ENCODE measurements at places on chromosomes 13 and 19.
A peak's percentile ranks its signal among the peaks of the same experiment; 100 is the strongest.

- H3K27ac ChIP-seq, result peak overlapping the region; percentile 55
- H3K4me1 ChIP-seq, result peaks cover 8% of the 10 kb centered on the region
Observed at GRCh38 chr19:14004619-14005348, 1.3 kb downstream of the RFX1 start.

- H3K27me3 ChIP-seq, result no peaks in the 10 kb centered on the region
- peak; percentile 45 for DNase-seq
- no peak overlapping the region for H3K4me3 ChIP-seq
Observed at GRCh38 chr19:29260477-29261317, 47.7 kb upstream of the UQCRFS1 start.

DNA sequence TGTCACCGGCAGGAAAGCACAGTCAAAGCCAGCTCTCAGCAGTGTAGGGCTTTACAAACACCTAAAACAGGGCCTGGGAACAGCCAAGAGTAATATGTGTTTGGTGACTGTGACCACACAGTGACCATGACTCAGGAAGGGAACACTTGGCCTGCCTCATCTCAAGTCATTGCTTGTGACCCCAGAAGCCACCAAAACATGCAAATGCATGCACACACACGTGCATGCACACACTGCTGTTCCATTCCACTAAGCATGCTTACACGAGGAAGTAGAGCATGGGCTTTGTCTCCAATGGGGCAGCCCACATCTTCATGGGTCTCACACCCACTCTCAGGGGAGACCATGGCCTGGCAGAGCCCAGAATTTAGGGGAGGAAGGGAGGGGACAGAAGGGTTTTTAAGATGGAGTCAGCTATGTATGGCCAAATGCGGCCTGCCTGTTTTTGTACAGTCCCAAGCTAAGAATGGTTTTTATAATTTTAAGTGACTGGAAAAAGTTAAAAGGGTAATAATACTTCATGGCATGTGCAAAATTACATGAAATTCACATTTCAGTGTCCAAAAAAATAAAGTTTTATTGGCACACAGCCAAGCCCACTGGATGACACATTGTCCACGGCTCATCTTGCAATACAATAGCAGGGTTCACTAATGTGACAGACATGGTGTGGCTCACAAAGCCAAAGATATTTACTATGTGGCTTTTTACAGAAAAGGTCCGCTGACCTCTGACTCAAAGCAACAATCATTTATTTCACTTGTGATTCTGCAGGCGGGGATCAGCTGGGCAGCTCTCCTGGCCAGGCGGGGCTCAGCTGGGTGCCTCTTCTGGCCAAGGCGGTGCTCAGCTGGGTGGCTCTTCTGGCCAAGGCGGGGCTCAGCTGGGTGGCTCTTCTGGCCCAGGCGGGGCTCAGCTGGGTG, 17.3 kb downstream of the ZFR2 start:
- H3K36me3 ChIP-seq, result no peaks in the 10 kb centered on the region
- no peak for DNase-seq
- no peaks in the 10 kb centered on the region for H3K4me1 ChIP-seq
- peaks cover 96% of the 10 kb centered on the region for H3K27me3 ChIP-seq
- no peak overlapping the region for H3K4me3 ChIP-seq

DNA sequence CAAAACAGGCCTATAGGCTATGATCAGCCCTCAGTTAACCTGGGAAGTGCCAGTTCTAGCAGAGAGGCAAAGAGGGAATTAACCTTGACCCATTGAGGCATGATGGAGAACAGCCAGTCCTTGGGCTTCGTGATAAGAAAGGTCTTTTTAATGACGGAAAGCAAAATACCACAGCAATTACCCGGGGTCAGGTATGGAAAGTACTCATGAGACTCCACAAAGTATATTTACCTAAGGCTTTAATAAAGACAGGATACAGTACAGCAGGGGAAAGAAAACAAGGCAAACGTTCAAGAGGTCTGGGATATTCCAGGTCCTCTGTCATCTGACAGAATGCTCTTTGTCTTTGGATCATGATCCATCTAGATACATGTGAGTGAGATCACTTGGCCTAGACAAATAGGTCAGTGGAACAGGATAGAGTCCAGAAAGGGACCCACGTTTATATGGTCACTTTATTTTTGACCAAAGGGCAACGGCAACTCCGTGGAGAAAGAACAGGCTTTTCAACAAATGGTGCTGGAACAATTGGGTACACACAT, 52.2 kb downstream of the WDFY2 start:
- no peaks in the 10 kb centered on the region for H3K36me3 ChIP-seq
- no peaks in the 10 kb centered on the region for H3K27me3 ChIP-seq
- H3K4me1 ChIP-seq, result no peaks in the 10 kb centered on the region
- H3K4me3 ChIP-seq, result no peak overlapping the region
- no peak for DNase-seq

DNA sequence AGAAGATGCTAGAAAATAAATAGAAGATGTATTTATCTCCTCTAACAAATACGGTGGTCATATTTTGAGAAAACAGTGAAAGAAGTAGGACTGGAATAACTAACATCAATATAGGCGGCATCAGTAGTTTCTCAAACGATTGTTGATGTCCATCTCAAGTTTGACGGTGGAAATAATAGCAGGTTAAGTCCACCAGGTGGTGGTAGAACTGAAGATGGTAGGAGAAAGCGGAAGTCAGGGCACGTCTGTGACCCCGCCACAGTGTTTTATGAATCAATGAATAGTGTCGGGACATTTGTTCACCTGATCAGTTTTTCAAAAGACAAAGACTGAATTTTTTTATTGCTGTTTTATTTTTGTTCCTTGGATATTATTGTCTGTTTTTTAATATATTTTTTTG, 706.4 kb upstream of the SLC10A2 start:
- no peaks in the 10 kb centered on the region for H3K36me3 ChIP-seq
- H3K27me3 ChIP-seq, result no peaks in the 10 kb centered on the region
- H3K4me1 ChIP-seq, result no peaks in the 10 kb centered on the region
- no peak for DNase-seq
- H3K27ac ChIP-seq, result no peak overlapping the region
- H3K4me3 ChIP-seq, result no peak overlapping the region
